ENCODE measurements at places on chromosomes 16 and 17.

- no peak for DNase-seq
Measured at GRCh38 chr17:75133001-75133400, 1.5 kb upstream of the NT5C start.

GRCh38 chr17:40110026-40110845 lies 9.8 kb upstream of the NR1D1 start:
- no peak for DNase-seq

GRCh38 chr16:25835126-25835525 lies 143.4 kb downstream of the HS3ST4 start:
- DNase-seq, result no peak

- peak; percentile 45 for DNase-seq
Measured at GRCh38 chr17:42639525-42640113, 19.5 kb upstream of the TUBG2 start.
